ENCODE measurements at places on chromosomes 1 and 21.
A peak's percentile ranks its signal among the peaks of the same experiment; 100 is the strongest.

GRCh38 chr1:201172326-201172725 lies 18.1 kb upstream of the TMEM9 start:
- no peak for DNase-seq

DNA sequence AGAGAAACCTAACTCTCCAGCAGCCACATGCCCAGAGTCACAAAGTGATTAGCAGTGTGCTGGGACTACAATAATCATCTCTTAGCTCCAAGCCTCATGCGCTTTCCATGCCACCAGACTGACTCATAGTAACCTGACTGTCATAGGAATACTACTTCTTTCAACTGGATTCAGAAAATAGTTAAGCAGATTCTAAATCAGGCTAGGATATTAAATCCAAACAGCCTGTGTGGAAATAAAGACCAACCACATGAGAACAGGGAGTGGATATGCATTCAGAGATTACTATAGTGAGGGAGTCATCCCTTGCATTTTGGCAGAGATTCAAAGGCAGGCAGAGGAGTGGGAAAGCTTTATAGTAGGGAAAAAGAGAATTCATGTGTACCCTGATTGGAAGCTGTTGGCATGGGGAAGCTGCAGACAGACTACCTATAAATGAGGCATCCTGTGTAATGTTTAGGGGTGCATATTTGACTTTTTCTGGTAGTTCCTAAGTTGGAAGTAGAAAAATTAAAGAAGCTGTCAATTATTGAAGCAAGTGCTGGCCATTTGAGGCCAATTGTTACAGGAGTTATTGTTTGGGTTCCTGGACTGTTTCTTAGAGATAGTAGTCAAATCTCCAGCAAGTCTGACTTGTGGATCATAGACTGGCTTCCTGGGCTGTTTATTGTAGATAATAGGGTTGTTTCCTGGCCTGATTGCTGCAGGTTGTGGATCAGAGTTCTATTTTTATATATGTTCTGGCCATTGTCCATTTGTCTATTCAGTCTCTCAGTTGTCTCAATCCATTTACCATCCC lies 31.7 kb upstream of the DNAH14 start:
- DNase-seq: no peak

- DNase-seq: no peak
Measured at GRCh38 chr1:28111157-28111556, 22.7 kb upstream of the EYA3 start.

GRCh38 chr1:172165403-172165802 lies 255.1 kb upstream of the C1orf105 start:
- DNase-seq: no peak

DNA sequence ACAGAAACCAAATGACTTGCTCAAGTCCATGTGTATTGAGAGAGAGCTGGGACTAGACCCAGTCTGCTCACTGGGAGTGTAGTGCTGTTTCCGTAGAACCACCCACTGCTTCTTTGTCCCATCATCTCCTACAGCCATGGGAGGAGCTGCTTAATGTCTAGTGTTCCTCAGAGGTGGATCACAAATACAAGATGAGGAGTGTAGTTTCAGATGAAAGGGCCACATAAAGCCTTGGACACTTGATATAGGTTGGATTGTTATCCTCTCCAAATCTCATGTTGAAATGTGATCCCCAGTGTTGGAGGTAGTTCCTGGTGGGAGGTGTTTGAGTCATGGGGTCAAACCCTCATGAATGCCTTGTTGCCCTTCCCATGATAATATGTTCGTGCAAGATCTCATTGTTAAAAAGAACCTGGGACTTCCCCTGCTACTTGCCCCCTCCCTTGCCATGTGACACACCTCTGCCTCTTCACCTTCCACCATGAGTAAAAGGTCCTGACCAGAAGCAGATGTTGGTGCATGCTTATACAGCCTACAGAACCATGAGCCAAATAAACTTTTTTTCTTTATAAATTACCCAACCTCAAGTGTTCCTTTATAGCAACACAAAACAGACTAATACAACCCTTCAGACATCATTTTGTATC lies 127.5 kb upstream of the DNAH14 start:
- DNase-seq: no peak

GRCh38 chr1:191578281-191578680 lies 580.0 kb upstream of the RGS18 start:
- DNase-seq: no peak

DNA sequence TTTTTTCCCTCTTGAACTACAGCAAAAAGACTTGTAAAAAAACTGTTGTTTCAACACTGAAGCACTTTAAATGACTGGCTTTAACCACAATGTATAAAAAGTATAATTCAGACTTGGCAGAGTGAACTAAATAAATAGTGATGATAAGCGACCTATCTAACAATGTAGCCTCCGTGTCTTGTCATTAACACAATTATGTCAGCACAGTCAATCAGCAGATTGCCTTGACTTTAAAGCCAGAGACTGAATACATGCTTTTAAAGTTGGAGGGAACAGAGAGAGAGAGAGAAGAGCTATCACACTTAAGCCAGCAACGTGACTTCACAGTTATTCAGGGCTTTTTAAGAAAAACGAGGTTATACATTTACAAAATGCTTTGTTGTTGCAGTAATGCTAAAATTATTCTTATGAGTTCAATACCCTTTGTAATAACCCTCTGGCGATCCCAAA lies 378.1 kb downstream of the LMO4 start:
- DNase-seq: no peak

DNA sequence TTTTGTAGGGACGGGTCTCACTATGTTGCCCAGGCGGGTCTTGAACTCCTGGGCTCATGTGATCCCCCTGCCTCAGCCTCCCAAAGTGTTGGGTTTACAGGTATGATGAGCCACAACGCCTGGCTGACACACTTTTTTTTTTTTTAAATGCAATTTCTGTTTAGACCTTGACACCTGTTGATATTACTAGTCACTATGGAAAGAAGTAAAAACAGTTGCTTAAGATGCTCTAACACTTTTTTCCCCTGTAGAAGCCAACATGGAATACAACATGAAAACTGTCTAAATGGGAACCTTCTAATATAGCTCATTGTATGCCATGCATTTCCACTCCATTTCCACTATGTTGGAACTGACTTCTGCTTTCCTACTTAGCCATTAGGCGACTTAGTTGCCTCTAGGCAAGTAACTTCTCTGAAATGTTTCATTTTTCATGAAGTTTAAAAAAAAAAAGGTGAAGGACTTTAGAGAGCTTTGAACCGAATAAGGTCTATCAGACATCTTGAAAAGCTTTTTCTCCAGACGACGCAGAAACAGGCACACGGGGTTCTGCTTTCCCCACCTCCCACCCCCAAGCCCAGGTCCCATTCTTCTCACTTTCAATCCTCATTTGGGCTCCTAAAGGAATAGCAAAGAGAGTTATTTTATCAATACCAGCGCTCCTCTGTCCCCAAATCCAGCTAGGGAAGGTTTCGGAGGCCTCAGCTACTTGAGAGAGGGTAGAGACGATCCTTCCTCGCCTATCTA lies 648 bp upstream of the DR1 start:
- no peak for DNase-seq

DNA sequence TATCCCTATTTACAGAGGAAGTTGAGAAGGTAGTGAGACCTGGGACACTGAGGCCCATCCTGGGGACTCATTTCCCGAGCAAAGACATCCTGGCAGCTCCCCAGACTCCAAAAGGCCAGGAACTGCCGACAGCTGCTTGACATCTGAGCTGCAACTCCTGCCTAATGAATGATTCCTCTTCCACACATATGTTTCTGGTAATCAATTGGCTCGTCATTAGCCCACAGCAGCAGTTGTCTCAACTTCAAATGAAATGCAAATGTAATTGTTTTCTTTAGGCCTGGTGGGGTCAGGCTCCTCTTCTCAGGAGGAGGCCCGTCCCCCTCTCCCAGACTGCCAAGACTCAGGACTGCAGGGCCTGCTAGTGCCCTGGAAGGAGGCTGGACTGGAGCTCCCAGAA lies 61.8 kb upstream of the DISP3 start:
- DNase-seq: peak; percentile 83

DNA sequence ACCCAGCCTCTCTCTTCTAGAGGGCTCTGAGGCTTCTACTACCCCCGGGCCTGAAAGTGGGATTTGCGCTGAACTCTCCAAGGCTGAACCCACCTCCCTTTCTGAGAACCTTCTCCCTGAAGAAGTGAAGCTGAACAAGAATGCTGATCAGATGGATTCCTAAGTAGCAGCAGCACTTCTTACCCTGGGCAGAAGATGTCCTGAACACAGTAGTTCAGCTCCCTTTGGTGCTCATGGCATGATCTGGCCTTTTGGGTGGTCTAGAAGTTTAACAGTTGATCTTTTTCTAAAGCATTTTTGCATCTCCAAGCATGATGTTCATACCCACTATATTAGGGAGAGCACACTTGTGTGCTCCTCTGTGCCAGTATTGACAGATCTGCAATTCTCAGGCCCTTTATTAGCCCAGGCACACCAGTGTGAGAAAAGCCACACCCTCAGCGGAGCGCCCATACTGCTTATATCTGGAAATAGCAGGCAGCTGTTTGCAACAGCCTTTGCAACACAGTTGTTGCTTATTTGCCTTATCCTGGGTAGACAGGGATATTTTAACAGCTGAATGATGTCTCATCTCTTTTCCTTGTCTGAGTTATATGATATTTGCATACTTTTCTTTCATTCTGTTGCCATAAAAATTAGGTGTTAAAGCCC lies 34.2 kb downstream of the CNN3 start:
- no peak for DNase-seq

DNA sequence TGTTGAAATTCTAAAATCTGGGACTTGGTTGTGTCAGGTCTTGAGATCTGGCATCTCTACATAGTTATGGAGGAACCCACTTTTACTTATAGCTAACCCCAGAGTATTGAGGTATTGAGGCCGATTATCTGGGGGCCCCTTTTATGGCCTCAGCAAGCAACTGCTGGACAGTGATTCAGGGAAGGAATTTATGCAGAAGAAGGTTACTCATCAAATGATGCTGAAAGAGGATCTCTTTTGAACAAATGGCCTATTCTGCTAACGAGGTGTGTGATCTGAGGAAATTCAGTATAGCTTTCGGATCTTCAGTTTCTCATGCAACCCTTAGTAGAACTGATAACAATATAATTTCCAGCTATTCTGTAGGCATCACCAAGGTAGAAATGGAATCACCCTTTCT lies 239.9 kb downstream of the PAPPA2 start:
- DNase-seq: no peak

DNA sequence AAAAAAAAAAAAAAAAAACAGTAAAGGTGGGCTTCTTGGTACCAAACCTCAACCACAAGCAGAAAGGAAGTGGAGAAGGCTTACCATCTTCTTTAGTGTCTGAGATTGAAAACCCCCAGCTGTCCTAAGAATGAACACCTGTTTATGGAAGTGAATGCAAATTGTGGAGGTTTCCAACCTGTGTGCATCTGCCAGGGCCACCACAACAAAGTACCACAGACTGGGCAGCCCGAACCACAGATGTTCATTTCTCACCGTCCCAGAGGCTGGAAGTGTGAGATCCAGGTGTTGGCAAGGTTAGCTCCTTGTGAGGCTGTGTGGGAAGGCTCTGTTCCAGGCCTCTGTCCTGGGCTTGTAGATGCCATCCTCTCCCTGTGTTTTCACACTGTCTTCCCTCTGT lies 348.7 kb downstream of the SETD4 start:
- no peak for DNase-seq

GRCh38 chr1:61334718-61335589 lies 252.6 kb downstream of the NFIA start:
- peak; percentile 23 for DNase-seq

DNA sequence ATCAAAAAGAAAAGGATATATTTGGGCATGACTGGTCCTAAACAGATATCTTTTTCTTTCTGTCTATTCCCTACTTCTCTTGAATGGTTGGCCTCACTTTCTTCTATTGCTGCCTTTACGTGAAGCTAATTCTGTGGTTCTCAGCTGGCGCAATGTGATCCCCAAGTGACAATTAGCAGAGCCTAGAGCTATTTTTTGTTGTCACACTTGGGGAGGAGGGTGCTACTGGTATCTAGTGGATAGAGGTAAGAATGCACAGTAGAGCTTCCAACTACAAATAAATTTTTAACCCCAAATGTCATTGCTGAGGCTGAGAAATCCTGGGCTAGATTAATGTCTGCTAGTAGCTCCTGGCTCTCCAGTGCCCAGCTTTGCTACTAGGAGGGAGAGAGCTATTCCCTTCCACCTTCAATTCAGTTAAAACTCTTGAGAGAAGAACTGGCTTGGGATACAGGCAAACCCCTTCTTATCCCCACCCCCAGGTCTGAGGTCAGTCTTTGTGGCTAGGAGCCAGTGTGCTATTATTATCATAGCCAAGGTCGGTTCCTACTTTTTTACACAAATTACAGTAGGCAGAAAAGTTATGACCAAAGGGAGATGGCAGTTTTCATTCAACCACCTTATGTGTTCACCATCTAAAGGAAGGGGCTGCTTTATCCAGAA lies 102.1 kb downstream of the SNX7 start:
- DNase-seq: no peak

DNA sequence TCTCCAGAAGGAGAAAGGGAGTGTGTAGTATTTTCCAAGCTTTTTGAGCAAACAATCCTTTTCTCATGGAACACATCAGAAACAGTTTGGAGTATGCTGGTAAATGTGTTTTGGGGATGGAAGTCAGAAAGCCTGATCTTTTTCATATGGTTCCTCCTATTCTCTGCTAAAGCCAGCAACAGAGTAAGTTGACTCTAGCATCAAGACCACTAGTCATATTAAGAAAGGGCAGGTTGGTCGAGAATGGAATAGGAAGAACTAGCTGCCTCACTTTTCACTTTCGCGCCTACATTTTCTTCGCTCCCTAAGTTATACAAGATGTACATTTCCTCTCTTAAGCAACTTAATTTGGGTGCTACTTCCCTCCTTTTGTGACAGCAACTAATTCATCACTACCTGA lies 24.0 kb downstream of the PPT1 start:
- no peak for DNase-seq

- DNase-seq: no peak
Measured at GRCh38 chr1:198601936-198602889, 36.6 kb upstream of the PTPRC start.

- DNase-seq: no peak
Measured at GRCh38 chr1:239805851-239806772, 285.6 kb upstream of the FMN2 start.

DNA sequence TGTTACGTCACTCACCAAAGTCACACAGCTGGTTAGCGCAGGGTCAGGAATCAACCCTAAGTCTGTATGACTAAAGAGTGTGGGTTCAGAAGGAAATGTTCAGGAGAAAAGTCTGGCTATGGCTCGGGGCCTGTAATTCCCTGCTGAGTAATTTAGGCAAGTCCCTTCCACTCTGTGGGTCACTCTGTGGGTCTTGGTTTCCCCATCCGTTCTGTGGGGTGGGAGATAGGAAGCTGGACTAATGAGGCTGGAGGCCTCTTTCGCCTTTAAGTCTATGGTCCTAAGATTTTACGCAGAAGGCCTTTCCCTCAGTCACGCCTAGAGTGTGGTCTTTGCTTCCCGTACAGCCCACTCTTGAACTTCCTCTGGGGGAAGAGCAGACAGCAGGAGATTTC lies 14.3 kb upstream of the MED18 start:
- no peak for DNase-seq

GRCh38 chr1:3509721-3510120 lies 55.3 kb downstream of the ARHGEF16 start:
- DNase-seq: no peak

All from NCI-H1694 (cell line).